Glutamatergic neuron (in vitro differentiated cells): ENCODE measurements at places on chromosomes 5 and 9. TPM values are rescaled to one million over a fixed set of nuclear protein-coding genes. Genes with fewer than 3 reads are reported as not detected.

GRCh38 chr9:88313364-88314220 lies 74.7 kb upstream of the SPIN1 start:
- no peak for DNase-seq
- H3K27me3 ChIP-seq, result no peaks in the 10 kb centered on the region
- no peak overlapping the region for H3K27ac ChIP-seq

GRCh38 chr5:115686051-115686737 lies 60.4 kb upstream of the TMED7 start:
- DNase-seq, result no peak
- no peaks in the 10 kb centered on the region for H3K27me3 ChIP-seq
- H3K4me1 ChIP-seq, result no peaks in the 10 kb centered on the region
- H3K36me3 ChIP-seq, result no peaks in the 10 kb centered on the region
- H3K27ac ChIP-seq, result no peak overlapping the region

GRCh38 chr9:79023134-79023580 lies 548.6 kb upstream of the TLE4 start:
- DNase-seq, result no peak
- peaks cover 16% of the 10 kb centered on the region for H3K4me1 ChIP-seq
- no peak overlapping the region for H3K27ac ChIP-seq
- no peak overlapping the region for H3K4me3 ChIP-seq
- peaks cover 4% of the 10 kb centered on the region for H3K27me3 ChIP-seq

The CD72 gene
- 4.9 TPM for total RNA-seq

The PRDM9 gene
- not detected for total RNA-seq

DNA sequence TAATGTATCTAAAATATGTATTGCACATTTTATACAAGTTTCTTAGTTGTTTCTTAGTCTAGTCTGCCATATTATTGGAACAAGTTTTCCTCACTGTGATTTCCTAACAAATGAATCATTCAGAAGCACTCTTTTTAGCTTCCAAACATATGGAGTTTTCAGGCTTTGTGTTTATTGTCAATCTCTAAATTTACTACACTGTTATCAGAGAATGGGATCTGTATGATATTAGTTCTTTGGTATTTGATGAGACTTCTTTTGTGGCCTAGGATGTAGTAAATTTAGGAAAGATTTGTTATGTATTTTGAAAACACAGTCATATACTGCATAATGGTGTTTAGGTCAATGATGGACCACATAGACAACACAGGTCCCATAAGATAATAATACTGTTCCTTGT lies 25.7 kb downstream of the SREK1IP1 start:
- H3K36me3 ChIP-seq, result no peaks in the 10 kb centered on the region
- peaks cover 5% of the 10 kb centered on the region for H3K4me1 ChIP-seq
- H3K4me3 ChIP-seq, result no peak overlapping the region
- no peak for DNase-seq
- H3K27me3 ChIP-seq, result no peaks in the 10 kb centered on the region
- H3K27ac ChIP-seq, result no peak overlapping the region

The EPB41L4B gene
- 10.0 TPM for total RNA-seq

The IFT74 gene
- total RNA-seq, result 6.0 TPM

The SLC36A2 gene
- total RNA-seq, result not detected

DNA sequence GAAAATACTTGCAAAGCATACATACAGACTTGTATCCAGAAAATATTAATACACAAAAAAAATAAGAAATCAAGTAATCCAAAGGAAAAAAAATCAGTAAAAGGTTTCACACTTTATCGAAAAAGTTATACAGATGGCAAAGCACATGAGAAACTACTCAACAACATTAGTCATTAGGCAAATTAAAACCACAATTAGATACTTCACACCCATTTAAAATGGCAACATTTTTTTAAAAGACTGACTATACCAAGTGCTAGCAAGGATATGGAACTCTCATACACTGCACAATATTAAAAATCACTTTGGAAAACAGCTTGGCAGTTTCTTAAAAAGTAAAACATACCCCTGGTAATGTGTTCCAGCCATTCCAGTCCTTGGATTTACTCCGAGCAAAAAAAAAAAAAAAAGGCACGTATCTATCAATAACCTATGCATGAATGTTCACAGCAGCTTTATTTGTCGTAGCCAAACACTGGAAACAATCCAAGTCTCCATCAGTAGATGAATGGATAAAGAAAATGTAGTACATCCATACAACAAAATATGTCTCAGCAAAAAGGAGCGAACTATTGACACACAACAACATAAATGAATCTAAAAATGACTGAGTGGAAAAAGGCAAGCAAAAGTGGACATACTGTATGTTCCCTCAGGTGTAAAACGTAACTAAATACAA lies 66.0 kb downstream of the GNAQ start:
- H3K4me3 ChIP-seq, result no peak overlapping the region
- DNase-seq, result no peak
- H3K27me3 ChIP-seq, result peaks cover 1% of the 10 kb centered on the region
- no peak overlapping the region for H3K27ac ChIP-seq
- H3K36me3 ChIP-seq, result no peaks in the 10 kb centered on the region

DNA sequence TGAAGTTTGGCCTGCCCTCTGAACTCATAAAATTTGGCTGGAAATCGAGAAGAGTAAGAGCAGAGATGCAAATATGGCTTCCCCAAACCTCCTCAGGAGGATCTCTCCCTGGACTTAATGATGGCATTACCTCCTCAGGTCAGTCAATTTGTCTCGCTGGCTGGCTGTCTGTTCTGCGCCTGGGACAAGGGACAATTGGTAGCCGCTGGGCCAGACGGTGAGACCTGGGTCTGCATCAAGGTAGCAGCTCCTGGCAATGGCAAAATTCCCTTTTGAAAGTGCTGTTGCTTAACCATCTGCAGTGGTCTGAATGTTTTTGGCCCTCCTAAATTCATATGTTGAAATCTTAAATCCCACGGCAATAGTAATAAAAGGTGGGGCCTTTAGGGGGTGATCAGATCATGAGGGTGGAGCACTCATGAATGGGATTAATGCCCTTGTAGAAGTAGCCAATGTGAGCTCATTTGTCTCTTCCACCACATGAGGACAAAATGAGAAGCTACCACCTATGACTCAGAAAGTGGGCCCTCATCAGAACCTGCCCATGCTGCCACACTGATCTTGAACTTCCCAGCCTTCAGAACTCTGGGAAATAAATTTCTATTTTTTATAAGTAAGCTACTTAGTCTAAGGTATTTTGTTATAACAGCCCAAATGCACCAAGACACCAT lies 439.3 kb upstream of the KLF4 start:
- no peak overlapping the region for H3K27ac ChIP-seq
- no peaks in the 10 kb centered on the region for H3K36me3 ChIP-seq
- H3K27me3 ChIP-seq, result no peaks in the 10 kb centered on the region
- no peaks in the 10 kb centered on the region for H3K4me1 ChIP-seq
- no peak for DNase-seq
- H3K4me3 ChIP-seq, result no peak overlapping the region

DNA sequence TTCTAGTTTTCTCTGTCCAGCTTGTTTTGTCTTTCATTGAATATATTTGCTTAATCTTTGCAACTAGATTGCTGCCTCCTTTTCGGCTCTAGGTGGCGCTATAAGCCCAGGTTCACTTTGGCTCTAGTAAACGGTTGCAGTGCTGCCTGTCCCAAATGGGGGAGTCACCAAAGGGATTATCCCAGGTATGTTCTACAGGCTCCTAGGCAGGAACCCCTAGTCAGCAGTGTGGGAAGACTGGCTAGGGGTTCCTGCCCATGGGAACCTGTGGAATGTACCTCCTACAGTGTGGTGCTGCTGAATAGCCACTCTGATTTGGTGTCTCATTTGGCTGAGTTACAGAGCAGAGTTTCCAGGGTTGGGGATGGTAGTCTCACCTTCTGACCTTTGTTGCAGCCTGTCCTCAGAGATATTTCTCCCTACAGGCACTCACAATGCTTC lies 85.2 kb downstream of the ARSB start:
- H3K4me3 ChIP-seq, result no peak overlapping the region
- peak; percentile 63 for DNase-seq
- H3K27ac ChIP-seq, result no peak overlapping the region
- peaks cover 10% of the 10 kb centered on the region for H3K4me1 ChIP-seq
- no peaks in the 10 kb centered on the region for H3K36me3 ChIP-seq

GRCh38 chr5:74978345-74978744 lies 74.0 kb downstream of the GCNT4 start:
- H3K27me3 ChIP-seq, result peaks cover 2% of the 10 kb centered on the region
- no peak for DNase-seq
- no peak overlapping the region for H3K27ac ChIP-seq
- peaks cover 8% of the 10 kb centered on the region for H3K36me3 ChIP-seq
- no peak overlapping the region for H3K4me3 ChIP-seq

DNA sequence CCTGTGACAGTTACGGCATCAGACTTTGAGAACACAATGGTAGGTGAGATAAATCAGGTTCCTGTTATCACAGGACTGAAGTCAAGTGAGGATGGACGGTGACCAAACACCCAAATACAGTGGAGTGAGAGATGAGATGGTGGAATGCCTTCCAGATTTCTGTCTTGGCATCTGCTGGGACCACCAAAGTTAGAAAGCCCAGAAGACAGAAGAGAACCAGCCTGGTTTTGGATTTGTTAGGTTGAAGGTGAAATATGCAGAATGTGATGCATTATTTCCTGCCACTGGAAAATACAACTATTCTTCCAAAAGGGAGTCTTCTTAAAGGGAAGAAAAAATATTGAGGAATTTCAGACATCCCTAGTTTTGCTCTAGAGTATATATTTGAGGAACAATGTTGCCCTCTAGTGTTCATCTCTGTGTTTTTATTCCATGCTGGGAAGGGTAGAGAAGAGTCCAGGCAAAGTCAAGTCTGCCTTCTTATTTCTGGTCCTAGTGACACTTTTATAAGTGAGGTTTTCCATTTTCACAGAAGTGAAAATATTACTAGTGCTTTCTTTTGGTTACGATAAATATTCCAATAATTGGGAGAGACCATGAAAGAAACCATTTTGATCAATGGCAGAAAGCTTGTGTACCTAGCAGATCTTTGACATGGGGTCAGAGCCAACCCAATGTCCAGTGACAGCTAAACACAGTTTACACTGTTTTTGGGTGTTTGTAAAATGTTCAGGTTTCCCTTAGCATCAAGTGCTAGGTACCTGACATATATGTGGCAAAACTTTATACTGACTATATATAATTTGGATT lies 142.3 kb upstream of the ANKH start:
- no peaks in the 10 kb centered on the region for H3K4me1 ChIP-seq
- H3K27ac ChIP-seq, result no peak overlapping the region
- H3K27me3 ChIP-seq, result peaks cover 2% of the 10 kb centered on the region

The IRX2 gene
- 60.7 TPM for total RNA-seq

GRCh38 chr9:86764221-86764624 lies 183.1 kb downstream of the GAS1 start:
- no peak overlapping the region for H3K27ac ChIP-seq
- DNase-seq, result no peak
- no peak overlapping the region for H3K4me3 ChIP-seq
- no peaks in the 10 kb centered on the region for H3K27me3 ChIP-seq

DNA sequence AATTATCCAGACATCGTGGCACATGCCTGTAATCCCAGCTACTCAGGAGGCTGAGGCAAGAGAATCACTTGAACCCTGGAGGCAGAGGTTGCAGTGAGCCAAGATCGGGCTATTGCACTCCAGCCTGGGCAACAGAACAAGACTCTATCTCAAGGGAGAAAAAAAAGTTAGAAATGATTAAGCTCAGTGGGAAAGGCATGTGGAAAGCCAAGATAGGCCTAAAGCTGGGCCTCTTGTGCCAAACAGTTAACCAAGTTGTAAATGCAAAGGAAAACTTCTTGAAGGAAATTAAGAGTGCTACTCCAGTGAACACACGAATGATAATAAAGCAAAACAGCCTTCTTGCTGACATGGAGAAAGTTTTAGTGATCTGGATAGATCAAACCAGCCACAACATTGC lies 43.0 kb downstream of the TBCA start:
- no peak overlapping the region for H3K27ac ChIP-seq
- H3K36me3 ChIP-seq, result peaks cover 14% of the 10 kb centered on the region
- no peak for DNase-seq
- peaks cover 2% of the 10 kb centered on the region for H3K27me3 ChIP-seq
- no peak overlapping the region for H3K4me3 ChIP-seq
- no peaks in the 10 kb centered on the region for H3K4me1 ChIP-seq

DNA sequence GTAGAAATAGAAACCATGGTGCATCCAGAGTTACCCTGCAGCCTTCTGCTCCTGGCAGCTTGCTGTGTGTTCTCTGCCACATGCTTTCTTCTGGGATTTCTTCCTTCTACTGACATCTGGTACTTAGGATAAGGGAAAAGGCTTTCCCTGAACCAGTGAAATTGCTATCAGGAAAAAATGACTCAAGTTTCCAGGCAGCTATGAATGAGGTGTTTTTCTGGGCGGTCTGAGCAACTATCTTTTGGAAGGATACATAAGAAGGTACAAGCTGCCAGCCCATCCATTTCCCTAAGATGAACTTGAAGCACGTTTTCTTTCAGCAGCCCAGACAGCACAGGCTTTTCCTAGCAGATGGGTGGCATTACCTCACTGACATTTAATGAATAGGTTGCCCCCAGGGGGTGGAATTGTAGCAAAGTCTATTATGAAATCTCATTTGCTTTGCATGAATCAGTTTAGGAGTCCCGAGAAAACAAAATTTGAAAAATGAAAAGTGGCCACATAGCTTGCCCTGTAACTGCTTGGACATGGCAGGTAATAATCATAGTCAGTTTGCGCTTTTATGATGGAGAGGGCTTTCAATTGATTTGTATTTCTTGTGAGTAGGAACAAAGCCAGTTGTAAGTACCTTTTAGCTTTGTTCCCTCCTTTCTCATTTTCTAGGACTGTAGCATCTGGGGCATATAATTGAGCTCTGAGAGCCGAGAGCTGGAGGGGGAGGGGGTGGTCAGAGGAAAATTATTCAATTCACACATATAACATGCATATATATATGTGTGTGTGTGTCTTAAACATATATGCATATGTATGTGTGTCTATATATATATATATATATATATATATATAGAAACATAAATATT lies 108.5 kb downstream of the C9orf152 start:
- peak overlapping the region; percentile 76 for H3K4me3 ChIP-seq
- peaks cover 23% of the 10 kb centered on the region for H3K27me3 ChIP-seq
- peak overlapping the region; percentile 100 for H3K27ac ChIP-seq
- no peaks in the 10 kb centered on the region for H3K36me3 ChIP-seq
- peak; percentile 66 for DNase-seq
- H3K4me1 ChIP-seq, result peaks cover 79% of the 10 kb centered on the region

DNA sequence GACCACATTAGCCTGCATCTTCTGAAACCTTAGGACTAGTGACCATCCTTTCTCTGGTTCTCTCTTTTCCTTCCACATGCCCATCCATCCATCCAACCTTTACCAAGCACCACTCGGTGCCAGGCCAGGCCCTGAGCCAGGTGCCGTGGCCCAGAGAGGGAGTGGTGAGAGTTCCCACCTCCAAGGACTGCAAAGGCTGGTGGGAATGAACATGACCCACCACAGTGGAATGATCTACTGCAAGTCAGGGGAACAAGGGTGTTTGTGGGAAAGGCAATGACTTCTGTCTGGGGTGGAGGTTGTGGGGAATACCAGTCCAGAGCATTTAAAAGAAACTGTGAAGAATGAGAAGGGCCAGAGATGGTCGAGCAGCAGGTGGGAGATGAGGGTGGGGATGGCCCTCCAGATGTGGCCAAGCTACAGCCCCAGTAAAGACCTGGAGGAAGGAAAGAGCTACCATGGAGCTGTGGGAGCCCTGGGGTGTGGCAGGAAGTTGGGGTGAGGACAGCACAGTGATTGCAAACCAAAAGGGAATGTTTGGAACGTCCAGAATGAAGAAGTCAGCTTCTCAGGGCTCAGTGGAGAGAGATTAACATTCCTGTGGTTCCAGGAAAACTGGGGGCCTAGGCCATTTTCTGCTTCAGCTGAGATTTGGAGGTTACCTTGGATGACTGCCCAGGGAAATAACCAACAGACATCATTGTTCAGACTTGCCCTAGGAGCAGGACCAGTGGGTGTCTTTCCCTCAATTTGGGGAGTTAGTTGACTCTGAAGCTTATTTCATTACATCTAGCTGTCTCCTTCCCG lies 30.7 kb upstream of the CORO2A start:
- no peak overlapping the region for H3K27ac ChIP-seq
- no peak for DNase-seq
- peaks cover 41% of the 10 kb centered on the region for H3K4me1 ChIP-seq
- H3K36me3 ChIP-seq, result peaks cover 10% of the 10 kb centered on the region
